ENCODE measurements at places on chromosomes 6 and 20.

DNA sequence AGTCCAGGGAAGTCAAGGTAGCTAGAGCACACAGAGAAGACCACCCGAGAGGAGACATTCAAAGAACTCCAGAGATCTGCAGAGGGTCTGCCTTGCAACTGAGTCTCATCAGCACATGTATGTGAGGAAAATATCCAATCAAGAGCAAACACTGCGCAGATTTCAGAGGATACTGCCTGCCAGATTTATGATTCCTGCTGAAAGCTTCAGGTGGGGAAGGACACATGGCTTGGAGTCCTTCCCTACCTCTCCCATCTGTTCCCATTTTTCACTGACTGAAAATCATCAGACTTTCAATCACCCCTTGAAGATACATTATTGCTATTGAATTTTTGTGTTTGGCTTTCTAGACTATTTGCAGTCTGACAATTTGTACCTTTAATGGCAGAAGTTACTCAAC lies 7.6 kb upstream of the KIAA1586 start:
- no peak for DNase-seq

GRCh38 chr6:38095054-38095453 lies 275.5 kb downstream of the ZFAND3 start:
- DNase-seq: no peak

- no peak for DNase-seq
Measured at GRCh38 chr6:6221787-6222535, 98.5 kb downstream of the F13A1 start.

- no peak for DNase-seq
Measured at GRCh38 chr6:157659536-157660271, 163.3 kb upstream of the SNX9 start.

DNA sequence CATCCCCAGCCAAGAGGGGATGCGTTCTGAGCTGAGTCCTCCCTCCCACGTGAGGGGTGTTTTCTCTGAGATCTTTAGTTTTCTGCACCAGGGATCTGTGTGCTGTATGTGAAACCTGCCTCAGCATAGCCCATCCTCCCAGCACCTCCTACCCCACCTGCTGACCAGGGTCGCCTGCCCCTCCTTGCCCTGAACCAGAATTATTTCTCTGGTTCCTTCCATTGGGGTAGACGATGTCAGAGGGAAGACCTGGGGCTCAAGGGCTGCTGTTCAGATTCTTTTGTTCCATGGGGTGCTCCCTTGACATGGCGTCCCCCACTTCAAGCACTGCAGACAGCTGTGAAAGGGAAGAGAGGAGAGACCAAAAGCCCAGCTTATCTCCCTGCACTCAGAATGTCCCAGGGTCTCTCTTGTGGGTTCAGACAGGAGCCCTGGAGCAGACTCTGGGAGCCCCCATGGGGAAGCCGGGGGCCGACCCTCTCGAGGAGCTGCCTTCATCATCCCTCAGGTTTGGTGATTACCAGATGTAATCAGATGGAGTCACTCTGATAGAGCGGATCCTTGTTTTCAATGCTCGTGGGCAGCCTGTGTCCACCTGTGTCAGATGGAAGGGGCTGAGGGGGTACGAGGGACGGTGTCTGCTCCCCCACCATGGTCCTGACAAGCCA lies 74.3 kb downstream of the ERMARD start:
- DNase-seq: no peak

DNA sequence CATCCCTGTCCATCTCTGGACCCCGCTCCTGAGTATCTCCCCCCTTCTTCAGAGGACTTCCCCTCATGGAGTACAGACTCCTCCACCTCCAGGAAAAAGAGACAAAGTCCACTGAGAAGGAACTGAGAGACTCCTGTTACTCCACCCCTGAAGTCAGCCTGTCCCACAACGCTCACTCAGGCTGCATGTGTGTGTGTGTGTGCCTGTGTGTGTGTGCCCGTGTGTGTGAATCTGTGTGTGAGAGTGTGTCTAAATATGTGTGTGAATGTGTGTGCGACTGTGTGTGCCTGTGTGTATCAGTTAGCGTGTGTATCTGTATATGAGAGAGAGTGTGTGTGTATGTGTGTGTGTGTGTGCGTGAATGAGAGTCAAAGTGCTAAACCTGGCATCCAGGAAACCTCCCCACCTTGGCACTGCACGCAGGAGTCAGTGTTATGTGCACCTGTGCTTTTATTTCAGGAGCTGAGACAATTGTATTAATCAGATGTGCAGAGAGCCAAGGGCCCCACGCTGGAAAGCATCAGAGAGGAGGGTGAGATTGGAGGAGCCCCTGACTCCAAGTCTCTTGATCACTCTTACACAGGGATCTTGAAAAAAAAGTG lies 39.0 kb downstream of the HLA-A start:
- DNase-seq: no peak

- DNase-seq: no peak
Measured at GRCh38 chr6:16205377-16206144, 32.8 kb upstream of the GMPR start.

- DNase-seq: no peak
Measured at GRCh38 chr6:13188306-13188705, 140.0 kb downstream of the TBC1D7 start.

GRCh38 chr20:34626992-34627391 lies 49.9 kb downstream of the PIGU start:
- no peak for DNase-seq

- no peak for DNase-seq
Measured at GRCh38 chr20:1898482-1899240, 3.5 kb downstream of the SIRPA start.

DNA sequence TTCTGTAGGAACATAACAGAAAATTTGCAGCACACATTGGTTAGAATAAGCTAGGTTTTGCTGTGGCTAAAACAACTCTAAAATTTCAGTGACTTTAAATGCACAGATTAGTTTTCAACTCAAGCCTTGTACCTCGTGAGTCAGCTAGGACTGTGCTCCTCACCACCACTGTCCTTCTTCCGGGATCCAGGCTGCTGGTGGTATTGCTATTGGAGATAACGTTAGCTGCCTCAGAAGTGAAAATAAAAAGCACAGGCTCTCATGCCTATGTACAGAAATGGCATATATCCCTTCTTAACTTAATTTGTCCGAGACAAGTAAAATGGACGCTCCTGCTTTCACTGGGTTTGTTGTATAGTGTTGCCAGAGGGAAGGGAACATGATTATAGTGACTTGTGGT lies 931.1 kb upstream of the EYS start:
- no peak for DNase-seq

GRCh38 chr6:131129689-131130553 lies 5.3 kb upstream of the AKAP7 start:
- DNase-seq: no peak

DNA sequence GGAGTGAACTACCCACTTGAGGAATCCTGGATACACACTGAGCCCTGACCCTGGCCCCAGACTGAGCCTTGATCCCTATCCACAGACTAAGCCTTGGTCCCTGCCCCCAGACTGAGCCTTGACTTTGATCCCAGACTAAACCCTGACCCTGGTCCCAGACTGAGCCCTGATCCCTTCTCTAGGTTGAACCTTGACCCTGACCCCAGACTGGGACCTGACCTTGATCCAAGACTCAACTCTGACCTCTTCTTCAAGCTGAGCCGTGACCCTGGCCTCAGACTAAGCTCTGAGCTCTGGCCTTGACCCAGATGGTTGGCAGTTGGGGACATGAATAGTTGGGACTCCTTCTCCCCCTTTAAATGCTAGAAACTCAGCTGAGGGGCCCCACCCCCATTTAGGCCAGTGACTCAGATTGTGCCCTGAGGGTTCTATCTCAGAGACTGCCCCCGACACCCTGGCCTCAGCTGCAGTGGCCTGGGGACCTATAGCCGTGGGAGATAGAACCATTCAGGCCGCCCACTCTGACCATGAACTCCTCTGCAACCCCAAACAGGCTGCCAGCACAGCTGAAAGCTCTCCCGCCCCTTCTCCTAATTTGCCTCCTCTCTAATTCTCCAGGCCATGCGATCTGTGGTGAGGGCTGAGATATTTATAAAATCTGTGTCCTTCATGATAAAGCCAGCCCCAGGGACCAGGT lies 84.7 kb downstream of the DLGAP4 start:
- no peak for DNase-seq

DNA sequence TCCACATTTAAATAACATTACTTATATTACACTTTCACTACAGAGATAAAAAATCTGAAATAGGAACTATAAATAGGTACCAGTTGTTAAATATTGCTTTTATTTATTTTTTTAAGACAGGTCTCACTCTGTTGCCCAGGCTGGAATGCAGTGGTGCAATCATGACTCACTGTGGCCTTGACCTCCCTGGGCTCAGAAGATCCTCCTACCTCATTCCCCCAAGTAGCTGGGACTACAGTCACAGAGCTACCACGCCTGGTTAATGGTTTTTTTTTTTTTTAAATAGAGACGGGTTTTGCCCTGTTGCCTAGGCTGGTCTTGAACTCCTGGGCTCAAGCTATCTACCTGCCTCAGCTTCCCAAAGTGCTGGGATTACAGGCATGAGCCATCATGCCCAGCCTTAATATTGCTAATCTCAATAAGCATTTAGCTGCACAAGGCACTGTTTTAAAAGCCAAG lies 17.3 kb downstream of the EEF1E1 start:
- DNase-seq: no peak

- DNase-seq: no peak
Measured at GRCh38 chr20:16974080-16974854, 226.1 kb downstream of the OTOR start.

DNA sequence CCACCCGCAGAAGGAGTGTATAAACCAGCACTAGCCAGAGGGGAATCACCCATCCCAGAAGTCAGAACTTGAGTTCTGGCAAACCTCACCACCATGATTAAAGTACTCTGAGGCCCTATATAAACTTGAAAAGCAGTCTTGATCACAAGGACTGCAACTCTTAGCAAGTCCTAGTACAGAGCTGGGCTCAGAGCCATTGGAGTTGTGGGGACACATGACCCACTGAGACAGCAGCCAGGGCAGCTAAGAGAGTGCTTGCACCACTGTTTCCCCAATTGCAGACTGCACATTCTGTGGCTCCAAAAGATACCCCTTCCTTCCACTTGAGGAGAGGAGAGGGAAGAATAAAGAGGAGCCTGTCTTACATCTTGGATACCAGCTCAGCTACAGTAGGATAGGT lies 4.7 kb upstream of the MCM9 start:
- no peak for DNase-seq

DNA sequence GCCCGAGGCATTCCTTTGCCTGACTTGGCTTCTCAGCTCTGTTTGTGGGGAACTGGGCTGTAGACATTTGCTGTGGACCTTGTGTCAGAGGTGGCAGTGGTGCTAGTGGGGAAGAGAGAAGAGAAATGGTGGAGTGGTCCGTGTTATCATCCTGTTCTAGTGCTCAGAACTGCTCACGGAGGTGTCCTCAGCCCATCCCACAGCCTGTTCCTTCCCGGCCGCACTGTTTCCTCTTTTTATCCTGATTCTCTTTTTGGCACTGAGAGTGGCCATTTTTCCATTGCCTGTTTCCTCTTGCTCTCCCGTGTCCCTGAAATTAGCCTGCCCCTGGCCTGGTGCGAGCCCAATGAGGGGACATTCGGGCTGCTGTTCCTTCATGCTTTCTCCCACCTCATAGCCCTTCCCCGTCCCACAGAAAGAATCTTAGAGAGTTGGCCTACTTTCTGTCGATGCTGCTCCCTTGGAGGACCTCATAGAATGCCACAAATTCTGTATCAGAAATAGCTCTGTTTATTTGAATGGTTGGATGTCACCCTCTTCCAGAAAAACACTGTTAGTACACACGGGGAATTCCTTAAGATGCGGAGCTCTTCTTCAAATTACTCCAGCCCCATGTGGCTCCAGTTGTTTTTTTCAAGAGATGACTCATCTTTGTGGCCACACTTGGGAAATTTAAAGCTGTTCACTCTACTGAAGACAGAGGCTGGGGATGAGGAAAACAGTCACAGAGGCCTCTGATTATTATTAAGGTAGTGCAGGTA lies 26.1 kb downstream of the FARS2 start:
- DNase-seq: no peak

GRCh38 chr20:25247518-25247955 lies 348 bp upstream of the PYGB start:
- no peak for DNase-seq

DNA sequence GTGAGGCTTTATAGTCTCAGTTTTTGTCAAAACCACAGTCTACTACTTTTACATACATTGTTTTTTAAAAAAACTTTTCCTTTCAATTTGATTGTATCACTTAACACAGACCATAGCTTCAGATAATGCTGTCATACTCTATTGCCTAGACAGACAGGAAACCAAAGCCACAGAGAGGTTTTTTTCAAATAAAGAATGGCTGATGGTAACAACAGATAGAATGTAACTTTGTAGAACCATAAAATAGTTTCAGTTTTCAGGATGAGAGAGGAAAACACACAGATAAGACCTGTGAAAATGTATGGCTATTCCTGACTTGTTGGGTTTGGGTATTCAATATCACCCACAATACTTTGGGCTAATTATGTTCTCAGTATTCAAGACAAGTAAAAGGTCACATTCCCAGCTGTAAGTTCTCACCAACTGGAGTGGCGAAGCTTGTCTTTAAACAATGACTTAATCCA lies 94.0 kb downstream of the ADGRG6 start:
- DNase-seq: no peak

GRCh38 chr6:136887953-136888352 lies 34.1 kb upstream of the SLC35D3 start:
- DNase-seq: no peak

DNA sequence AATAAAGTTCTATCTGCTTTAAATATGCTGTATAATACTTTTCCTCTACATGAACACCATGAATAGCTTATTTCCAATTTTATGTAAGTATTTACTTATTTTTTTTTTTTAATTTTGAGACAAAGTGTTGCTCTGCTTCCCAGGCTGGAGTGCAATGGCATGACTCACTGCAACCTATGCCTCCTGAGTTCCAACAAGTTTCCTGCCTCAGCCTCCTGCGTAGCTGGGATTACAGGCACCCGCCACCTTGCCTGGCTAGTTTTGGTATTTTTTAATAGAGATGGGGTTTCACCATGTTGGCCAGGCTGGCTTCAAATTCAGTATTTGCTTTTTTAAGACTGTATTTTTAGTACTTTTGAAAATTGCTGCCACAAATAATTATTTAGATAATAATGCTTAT lies 1365.9 kb downstream of the GRIK2 start:
- no peak for DNase-seq

GRCh38 chr6:144935181-144935580 lies 650.0 kb downstream of the UTRN start:
- no peak for DNase-seq

GRCh38 chr6:41200296-41200900 lies 551 bp downstream of the TREML2 start:
- DNase-seq: no peak

GRCh38 chr6:14287707-14288106 lies 170.1 kb downstream of the CD83 start:
- DNase-seq: no peak

DNA sequence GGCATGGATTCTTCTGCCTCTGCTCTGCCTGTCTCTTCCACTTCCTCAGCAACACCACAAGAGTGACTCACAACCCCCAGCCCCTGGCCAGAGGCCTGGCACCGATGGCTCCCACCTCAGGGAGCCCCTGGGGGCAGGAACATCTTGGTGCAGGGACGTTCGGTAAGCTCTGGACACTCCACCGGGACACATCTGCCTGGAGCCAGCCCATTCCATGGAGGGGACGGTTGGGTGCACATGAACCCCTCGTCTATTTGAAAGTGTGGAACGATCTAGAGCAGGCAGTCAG lies 246.5 kb downstream of the ERMARD start:
- no peak for DNase-seq

- no peak for DNase-seq
Measured at GRCh38 chr20:10362674-10363073, 71.3 kb downstream of the MKKS start.

- DNase-seq: no peak
Measured at GRCh38 chr20:36311854-36312723, 6.0 kb downstream of the DLGAP4 start.

- DNase-seq: no peak
Measured at GRCh38 chr20:2745060-2745910, 52.7 kb downstream of the EBF4 start.
